ENCODE measurements at places on chromosomes 1 and 21.

- peak; percentile 51 for DNase-seq
Observed at GRCh38 chr1:116514708-116515525, 55.9 kb downstream of the CD58 start.

GRCh38 chr1:43954036-43954435 is 7.3 kb downstream of the IPO13 start:
- no peak for DNase-seq

GRCh38 chr1:43451701-43452532 is 1.8 kb downstream of the HYI start:
- DNase-seq, result no peak

- DNase-seq, result no peak
Observed at GRCh38 chr1:36225283-36225899, 1.1 kb downstream of the THRAP3 start.

DNA sequence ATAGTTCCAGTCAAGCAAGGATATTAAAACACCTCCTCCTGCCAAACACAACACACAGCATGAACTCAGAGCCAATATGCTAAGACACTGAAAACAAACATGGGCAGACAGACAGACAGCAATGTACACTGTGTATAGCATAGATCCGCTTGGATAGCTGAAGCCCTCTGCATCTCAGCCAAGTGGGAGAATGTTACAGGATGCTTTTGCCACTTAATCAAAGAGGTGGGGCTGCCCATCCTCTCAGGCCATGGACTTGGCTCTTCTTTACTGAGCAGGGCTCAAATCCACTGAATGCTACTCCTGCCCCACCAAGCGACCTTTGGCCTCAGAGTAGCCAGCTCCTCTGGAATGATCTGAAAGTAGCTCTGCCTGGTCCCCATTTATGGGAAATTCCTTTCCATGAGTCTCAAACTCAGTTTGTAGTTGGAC is 64.7 kb upstream of the NGF start:
- DNase-seq, result no peak

DNA sequence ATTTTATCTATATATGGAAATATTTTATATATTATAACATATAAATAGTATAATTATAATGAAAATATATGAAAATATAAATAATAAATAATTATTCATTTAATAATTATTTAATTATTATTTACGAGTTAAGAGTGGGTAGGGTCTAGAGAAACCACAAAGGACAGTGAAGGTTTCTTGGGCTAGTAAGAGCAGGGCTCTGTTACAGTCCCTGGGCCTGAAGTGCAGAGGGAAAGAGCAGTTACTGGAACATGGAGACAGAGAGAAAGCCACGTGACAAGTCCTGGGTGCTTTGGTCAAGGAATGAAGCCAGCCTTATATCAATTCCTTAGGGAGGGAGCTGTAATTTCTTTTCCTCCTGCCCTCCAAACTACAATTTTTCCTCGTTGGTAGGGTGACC is 117.2 kb upstream of the OLIG2 start:
- DNase-seq, result no peak

DNA sequence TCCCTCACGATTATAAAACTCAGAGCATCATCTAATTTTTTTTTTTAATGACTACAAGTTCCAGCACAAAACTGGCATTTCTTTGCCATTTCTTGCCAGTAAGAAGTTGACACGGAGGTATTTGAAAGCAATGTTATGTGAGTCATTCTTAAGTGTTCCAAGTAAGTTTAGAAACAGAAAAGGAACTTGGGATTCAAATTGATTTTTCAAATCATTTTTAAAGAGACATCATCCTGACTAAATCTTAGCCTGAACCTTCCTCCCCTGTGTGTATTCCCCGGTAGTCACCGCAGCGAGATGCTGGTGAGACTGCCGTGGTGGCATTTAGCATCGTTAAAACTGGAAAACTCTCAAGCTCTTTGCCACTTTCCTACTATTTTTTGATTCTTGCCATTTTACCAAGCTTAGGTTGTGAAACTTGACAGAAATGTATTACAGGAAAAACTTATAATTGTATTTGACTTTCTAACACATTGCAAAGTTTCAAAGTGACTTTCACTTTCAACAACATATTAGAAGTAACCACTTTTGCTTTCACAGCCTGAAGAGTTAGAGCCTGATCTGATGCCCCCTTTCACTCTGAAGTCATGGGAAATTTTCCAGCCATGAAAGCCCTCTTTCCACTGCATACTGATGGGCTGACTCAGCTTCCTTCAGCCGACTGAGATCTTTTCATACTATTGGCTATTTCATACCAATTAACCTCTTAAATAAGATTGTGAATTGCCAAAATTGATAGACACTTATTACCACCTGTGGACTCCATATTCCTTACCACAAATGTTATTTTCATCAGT is 61.4 kb downstream of the OLFML2B start:
- DNase-seq, result peak; percentile 49

DNA sequence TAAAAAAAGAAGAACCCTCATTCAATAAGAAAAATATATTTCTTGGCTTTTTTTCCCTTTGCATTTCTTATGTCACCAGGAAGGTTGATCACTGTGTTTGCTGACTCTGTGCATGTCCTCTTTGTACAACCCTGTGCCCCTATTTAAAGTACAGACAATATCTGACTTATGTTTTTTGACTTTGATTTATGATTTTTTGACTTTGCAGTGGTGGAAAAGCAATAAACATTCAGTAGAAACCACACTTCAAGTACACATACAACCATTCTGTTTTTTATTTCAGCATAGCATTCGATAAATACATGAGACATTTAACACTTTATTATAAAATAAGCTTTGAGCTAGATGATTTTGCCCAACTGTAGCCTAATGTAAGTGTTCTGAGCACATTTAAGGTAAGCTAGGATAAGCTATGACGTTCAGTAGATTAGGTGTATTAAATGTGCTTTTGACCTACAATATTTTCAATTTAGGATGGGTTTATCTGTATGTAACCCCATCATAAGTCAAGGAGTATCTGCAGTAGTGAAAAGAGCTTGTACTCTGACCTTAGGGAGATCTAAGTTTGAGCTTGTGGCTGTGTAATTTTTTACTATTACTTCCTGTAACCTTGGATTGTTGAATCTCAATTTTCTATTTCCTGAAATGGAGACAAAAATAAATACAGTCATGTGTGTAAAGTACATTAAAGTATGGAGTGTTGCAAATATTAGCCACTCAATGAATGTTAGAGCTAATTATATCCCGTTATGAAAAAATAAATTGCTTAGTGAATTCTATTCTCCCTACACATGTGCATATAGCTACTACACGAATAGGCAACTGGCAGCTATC is 1.2 kb downstream of the RNASEL start:
- DNase-seq, result no peak

DNA sequence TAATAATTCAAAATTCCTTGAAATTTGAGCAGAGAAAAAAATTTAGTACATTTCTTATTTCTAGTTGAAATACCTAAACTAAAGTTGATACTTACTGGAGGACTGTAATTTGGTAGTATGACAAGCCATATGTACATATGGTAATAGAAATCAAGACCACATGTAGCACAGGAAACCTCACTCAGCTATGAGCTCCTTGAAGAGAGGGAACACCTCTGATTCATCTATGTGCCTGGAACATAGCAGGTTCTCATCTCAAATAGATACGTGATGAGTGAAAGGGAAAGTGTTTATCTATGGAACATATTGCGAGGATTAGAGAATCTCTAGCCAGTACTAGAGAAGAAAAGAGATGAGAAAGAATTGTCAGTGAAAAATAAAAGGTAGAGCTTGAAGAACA is 47.9 kb upstream of the GNG4 start:
- DNase-seq, result no peak

DNA sequence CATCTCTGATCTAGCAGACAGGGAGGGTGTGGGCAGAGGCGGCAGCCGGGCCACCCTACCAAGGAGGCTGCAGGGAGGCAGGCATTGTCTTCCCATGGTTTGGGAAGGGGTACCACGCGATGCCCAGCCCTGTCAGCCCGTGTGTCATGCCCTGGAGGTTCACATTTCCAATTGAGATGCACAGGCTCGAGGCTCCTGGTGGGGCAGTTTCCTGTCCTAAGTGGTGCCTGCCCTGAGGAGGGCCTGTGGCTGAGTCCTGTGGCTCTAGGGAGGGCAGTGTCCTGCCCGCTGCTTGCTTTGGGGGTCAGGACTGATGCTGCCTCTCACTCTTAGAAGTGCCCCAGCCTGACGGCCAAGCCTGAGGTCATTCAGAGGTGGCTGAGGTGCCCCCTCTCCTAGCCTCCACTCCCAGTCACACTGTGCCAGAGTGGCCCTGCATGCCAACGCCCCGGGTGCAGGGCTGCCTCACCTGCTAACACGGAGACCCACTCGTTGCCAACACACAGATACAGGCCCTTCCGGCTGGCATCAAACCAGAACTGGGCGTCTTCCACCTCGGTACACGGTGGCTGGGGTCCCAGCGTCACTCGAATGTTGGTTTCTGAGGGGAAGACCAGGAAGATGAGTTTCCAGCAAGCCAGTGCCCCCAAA is 11.9 kb downstream of the KRTAP10-1 start:
- no peak for DNase-seq

GRCh38 chr1:9755441-9755995 is 68.2 kb downstream of the CLSTN1 start:
- DNase-seq, result no peak

DNA sequence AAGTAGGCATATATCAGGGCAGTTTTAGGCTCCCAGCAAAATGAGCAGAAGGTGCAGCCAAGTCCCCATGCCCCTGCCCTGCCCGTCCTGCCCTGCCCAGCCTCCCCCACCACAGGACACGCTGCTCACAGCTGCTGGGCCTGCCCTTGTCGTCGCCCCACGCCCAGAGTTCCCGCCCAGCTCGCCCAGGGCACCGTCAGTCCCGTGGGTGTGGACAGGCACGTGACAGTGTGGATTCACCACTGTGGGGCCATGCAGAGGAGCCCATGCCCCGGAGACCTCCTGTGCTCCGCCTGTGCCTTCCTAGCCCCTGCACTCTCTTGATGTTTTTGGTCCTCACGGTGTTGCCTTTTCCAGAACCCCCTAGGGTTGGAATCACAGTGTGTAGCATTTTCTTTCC is 7.0 kb downstream of the FAAP20 start:
- no peak for DNase-seq

DNA sequence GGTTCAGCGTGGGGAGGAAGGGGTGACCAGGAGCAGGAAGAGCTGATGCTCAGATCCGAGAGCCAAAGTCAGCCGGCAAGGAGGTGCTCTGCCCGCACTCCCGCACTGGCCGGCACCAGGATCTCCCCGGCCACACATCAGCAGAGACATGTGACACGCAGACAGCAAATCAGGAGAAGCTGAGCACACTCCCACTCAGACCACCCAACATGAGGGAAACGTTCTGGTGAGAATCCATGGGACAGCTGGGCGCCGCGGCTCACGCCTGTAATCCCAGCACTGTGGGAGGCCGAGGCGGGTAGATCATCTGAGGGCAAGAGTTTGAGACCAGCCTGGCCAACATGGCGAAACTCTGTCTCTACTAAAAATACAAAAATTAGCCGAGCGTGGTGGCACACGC is 18.6 kb upstream of the PTTG1IP start:
- no peak for DNase-seq
